Activated CD8-positive, alpha-beta memory T cell treated with anti-CD3 and anti-CD28 coated beads, Interleukin-2, amount 10 ng/mL, durations not matched to agents 7 days and 5 days (primary cell): ENCODE measurements at places on chromosomes 5 and 9. TPM values are rescaled to one million over a fixed set of nuclear protein-coding genes. Genes with fewer than 3 reads are reported as not detected.

DNA sequence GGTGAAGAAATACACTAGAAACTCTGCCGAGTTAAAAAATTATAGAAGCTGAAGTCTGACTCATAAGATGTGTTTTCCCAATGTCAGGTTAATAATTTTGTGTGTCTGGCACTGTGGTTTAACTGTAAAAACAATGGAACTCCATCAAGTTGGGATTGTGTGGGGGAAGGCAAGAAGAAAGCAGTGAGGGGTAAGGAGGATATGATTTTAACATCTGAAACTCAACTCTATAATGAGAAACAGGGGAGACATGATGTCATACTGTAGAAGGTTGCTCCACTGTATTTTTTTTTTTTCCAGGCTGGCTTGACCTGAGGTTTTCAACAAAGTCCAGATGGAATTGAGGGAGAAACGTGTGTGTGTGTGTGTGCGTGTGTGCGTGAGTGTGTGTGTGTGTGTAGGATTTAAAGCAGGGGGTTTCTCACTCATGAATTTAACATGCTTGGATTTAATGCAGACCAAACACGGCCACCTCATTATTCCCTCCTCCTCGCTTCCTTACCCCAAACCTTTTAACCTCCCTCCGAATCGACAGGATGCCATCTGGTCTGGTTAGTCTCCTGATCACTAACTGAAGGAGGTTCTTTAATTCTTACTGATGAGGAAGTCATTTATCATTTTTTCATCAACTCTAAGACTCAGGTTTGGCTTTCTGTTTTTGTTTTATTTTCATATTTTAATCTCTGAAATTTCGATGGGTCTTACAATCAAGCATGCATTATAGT is 140.2 kb upstream of the LPAR1 start:
- DNase-seq, result no peak

The SPATA31D4 gene
- not detected for total RNA-seq

- no peak for DNase-seq
Measured at GRCh38 chr9:114097613-114098020, 1.5 kb downstream of the KIF12 start.

The LHX2 gene
- not detected for total RNA-seq

GRCh38 chr5:126681970-126682369 is 81.2 kb downstream of the PHAX start:
- DNase-seq, result no peak

The PCDHGA3 gene
- not detected for total RNA-seq

The PCDHB4 gene
- not detected for total RNA-seq

The PIP5K1B gene
- 23.2 TPM for total RNA-seq

The PCDHB3 gene
- not detected for total RNA-seq

DNA sequence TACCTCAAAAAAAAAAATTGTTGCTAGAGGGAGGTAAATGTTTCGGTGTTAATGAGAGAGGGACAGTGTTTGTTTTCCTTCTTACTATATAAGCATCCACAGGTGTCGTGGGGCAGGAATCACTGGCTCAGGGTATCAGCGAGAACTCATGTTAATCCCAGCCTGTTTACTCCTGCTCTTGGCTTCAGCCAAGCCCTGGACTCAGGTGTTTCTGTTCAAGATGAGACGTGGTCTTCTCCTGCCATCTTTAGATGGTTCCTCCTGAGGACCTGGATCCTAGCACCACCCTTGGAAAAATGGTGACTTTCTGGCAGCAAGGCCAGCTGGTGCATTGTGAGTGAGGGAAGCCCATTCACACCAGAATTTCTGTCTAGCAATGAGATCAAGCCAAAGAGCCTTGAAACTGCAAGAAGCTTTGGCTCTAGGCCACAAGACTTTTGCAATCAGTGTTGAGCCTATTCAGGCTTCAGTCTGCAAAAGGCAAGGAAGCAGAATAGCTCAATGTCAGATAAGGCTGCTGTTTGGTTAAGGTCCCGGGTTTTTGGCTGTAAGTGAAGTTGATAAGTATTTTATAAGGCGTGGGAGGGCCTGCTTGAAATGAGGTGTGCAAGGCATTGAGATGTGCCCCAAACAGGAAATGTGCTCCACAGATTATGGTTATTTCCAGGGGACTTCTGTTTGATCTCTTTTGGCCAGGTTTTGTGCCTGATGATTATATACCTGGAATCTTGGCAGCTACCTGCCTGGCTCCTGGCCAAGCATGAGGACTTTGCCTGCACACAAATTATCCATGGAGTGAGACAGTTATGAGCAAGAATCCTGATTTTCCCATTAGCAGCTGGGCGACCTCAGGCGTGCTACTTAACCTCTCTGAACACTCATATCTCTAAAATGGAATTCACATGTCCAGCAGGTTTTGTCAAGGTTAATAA is 99.8 kb downstream of the TENT4A start:
- no peak for DNase-seq

DNA sequence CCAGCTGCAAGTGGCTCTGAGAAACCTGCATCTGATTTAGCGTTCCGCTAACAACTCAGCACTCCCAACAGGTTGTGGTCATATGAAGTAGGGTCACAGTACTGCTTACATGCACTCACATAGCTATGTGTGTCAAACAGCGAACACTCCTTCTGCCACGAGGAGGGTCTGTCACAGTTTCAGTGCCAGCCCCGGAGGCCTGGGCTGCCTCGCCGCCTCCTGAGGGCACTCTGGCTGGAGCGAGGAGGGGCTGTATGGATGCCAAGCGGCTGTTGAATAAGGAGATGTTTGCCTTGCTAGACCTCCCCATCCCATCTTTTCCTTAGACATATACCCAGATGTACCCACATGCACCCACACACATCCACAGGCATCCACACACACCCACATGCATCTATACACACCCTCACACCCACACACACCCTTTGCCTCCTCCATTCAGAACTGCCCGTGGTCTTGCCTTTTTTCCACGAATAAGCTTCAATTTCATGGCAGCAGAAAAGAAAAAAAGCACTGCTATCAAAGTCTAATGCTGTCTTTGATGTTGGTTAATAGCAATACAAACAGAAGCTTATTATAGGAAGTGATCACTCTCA is 95.7 kb downstream of the HSD17B3 start:
- no peak for DNase-seq

- DNase-seq, result no peak
Measured at GRCh38 chr5:1999794-2000193, 117.1 kb upstream of the IRX4 start.

DNA sequence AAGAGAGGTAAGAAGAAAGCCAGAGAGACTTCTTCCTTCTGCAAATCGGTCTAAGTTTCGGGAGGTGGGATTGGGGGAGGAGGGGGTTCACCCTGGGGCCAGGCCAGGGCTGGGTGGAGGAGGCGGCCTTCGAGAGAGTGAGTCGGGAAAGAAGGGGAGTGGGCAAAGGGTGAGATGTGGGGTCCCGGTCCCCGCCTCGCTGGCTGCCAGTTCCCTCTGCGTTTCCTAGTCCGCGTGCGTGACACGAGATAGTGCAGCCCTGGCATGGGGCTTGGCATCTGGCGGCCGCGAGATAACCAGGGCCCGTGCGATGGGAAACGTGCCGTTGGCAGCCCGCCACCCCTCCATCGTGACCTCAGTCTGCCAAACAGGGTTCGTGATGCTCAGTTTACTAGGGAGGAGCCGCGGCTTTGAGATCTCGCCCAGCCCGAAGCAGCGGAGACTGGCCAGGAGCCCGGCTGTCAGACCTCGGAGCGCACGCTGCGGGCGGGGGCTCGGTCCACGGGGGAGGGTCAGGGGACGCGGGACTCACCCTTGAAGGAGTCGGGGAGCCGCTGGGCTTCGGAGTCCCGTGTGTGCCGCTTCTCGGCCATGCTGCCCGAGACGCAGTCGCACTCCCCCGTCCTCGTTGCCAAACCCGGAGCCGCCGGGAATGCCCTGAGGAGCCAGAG is at the start of gene STOM:
Gene STOM (minus strand): TSS at position 656 of the 671 bp plus-strand sequence. CDS start 63 bp downstream, at position 593.
- DNase-seq, result peak; percentile 85

- no peak for DNase-seq
Measured at GRCh38 chr9:38035873-38036272, 33.2 kb downstream of the SHB start.
